ENCODE measurements at places on chromosomes 2 and 18.

- DNase-seq = no peak
Observed at GRCh38 chr2:84851876-84852275, 29.0 kb downstream of the TRABD2A start.

GRCh38 chr2:28357948-28358667, 34.5 kb upstream of the FOSL2 start:
- no peak for DNase-seq

- DNase-seq = peak; percentile 97
Observed at GRCh38 chr2:45119855-45120254, 110.6 kb upstream of the SIX2 start.

- DNase-seq = peak; percentile 7
Observed at GRCh38 chr2:225740086-225740485, 340.6 kb downstream of the NYAP2 start.

- no peak for DNase-seq
Observed at GRCh38 chr2:42856891-42857632, 64.7 kb upstream of the HAAO start.

DNA sequence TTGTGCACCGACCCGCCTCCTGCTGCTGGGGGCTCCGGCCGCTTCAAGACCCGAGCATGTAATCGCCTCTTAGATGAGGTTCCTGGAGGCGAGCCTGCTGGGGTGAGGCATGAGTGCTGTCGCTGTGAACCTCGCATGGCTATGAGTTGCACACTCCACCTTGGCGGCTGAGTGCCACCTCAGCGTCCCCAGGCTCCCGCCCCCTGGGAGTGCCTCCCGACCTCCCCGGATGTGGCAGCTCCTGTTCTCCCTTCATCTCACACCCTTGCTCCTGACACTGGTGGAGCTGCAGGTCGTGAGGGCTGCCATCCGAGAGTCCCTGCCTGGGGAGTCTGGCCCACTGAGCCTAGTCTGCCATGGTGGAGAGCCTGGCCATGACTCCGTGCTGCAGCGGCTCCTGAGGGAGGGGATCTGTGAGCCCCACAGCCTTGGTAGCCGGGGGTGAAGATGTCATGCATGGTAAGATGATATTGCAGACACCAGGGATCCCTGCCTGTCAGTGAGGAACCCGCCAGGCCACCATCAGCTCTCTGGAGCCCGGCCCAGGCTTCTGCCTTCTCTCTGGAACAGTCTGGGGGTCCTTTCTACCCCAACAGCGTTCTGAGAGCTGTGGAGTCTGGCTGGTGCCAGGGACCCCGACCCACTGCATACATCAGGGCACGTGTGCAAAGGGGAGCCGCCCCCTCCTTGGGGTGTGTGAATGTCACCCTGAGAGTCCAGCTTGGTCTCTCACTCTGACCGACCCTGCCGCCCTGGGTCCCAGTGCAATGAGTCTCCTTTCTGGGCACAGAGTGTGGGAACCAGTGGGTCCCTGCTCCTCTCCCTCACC, 61.6 kb upstream of the HS6ST1 start:
- DNase-seq = no peak

- no peak for DNase-seq
Observed at GRCh38 chr2:68431316-68431972, 35.6 kb downstream of the FBXO48 start.

DNA sequence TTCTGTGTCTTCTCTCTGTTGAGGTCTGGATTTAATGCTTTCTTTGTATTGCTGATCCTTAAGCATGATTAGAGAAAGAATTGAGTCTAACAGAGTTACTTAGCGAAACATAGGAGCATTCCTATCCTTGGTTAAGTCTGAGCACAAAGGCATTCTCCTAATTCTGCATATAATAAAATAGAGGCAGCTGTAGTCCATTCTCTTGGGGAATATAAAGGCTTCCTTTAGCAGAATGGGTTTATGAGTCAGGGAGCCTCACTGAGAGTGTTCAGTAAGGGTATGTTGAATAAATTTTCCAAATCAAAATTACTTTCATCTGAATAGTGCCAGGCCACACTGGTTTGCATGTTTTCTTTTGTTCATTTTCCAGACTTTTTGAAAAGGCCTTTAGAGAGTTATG, 101.5 kb downstream of the GALNT1 start:
- DNase-seq = no peak

GRCh38 chr2:43169099-43169945, 57.1 kb downstream of the ZFP36L2 start:
- DNase-seq = no peak

- DNase-seq = no peak
Observed at GRCh38 chr2:172216477-172216876, 113.8 kb upstream of the DLX2 start.

DNA sequence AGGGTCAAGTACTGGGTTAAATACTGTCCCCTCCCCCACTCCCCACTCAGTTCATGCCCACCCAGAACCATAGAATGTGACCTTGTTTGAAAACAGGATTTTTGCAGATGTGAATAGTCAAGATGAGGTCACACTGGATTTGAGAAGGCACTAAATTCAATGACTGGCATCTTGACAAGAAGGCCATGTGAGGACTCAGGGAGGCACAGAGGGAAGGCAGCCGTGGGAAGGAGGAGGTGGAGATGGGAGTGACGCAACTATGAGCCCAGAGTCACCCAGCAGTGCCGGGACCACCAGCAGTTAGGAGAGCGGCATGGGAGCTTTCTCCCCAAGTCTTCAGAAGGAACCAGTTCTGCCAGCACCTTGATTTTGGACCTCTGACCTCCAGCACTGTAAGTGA, 257.3 kb downstream of the BCL2 start:
- DNase-seq = no peak

- DNase-seq = no peak
Observed at GRCh38 chr18:39872651-39873050, 2082.4 kb upstream of the PIK3C3 start.

GRCh38 chr2:144448389-144449027, 71.4 kb downstream of the ZEB2 start:
- DNase-seq = no peak

GRCh38 chr2:203500951-203501350, 34.1 kb downstream of the RAPH1 start:
- no peak for DNase-seq

GRCh38 chr2:241156971-241157441, 6.7 kb downstream of the PPP1R7 start:
- DNase-seq = peak; percentile 4

GRCh38 chr2:69538249-69538648, 101.0 kb upstream of the NFU1 start:
- no peak for DNase-seq

- peak; percentile 89 for DNase-seq
Observed at GRCh38 chr2:143482316-143482715, 353.1 kb downstream of the ARHGAP15 start.

Data from EH (cell line).